Activated CD8-positive, alpha-beta T cell treated with anti-CD3 and anti-CD28 coated beads for 36 hours (primary cell): ENCODE measurements at places on chromosomes 7 and 10.

GRCh38 chr7:50653126-50653864 is 88.1 kb upstream of the DDC start:
- DNase-seq = no peak
- no peak overlapping the region for H3K27ac ChIP-seq

- no peak overlapping the region for H3K27ac ChIP-seq
- H3K36me3 ChIP-seq = no peaks in the 10 kb centered on the region
- DNase-seq = no peak
- no peak overlapping the region for H3K4me3 ChIP-seq
- H3K27me3 ChIP-seq = no peaks in the 10 kb centered on the region
Observed at GRCh38 chr7:65946904-65947303, 35.1 kb downstream of the GUSB start.

DNA sequence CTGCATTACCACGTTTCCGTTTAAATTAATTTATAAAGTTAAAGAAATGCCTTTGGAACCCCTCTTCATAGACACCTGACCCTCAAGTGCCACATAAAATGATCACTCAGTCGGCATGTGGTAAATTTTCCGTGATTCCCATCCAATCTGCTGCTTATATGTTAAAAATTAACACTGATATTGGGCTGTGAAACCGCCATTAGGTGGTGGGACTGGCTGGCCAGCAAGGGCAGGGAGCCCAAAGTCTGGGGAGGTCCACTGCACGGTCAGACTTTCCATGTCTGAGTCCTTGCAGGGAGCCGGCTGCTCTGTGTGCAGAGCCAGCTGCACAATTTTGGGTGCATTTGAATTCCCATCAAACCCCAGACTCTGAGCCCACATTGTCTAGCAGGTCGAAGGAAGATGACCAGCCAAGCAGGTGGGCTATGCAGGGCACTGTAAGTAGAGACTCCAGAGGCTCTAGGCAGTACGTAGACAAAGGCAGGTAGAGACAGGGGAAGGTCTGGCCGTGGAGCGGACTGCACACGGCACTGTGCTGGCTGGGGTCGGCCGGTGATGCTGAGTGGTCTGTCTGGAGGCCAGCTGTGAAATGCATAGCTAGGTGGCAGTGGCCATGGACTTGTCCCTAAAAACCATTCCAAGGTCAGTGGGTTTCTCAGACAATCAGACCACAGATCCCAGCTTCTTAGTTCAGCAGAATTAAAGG is 122.9 kb downstream of the SH3PXD2A start:
- DNase-seq = no peak
- H3K27ac ChIP-seq = no peak overlapping the region
- H3K27me3 ChIP-seq = no peaks in the 10 kb centered on the region
- H3K4me1 ChIP-seq = no peaks in the 10 kb centered on the region
- H3K36me3 ChIP-seq = no peaks in the 10 kb centered on the region

DNA sequence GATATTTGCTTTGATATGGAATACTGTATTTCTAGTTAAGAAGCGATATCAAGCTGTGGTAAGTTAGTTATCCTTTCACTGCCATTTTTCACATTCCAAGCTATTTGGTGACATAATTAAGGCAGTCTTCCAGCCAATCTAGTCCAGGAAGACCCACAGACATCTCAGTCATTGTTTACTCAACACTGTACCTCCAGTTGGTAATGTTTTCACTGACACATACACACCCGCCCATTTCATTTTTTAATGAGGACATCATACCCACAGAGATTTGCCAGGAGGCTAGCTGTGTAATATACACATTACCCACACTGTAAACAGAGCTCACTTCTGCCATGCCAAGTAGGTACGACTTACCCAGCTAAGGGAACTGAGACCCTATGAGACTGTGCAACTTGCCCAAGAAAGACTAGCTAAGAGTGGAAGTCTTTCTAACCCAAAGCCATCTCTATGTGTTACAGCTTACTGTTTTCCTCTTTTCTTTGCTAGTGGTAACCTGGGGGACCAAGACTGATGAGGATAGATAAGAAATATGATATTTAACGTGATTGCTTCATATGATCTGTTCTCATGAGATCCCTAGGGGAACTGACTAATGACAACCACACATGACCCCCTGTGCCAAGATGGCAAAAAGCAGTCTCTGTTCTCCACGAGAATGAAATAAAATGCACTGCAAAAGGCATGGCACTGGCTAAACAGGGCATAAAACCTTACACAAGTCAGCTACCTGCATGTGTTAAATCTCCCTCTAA is 179.0 kb downstream of the DGKI start:
- H3K4me1 ChIP-seq = peaks cover 3% of the 10 kb centered on the region
- no peak overlapping the region for H3K27ac ChIP-seq
- DNase-seq = no peak
- peaks cover 12% of the 10 kb centered on the region for H3K27me3 ChIP-seq

- no peak for DNase-seq
- H3K36me3 ChIP-seq = no peaks in the 10 kb centered on the region
- no peaks in the 10 kb centered on the region for H3K27me3 ChIP-seq
- no peak overlapping the region for H3K4me3 ChIP-seq
- H3K27ac ChIP-seq = no peak overlapping the region
- no peaks in the 10 kb centered on the region for H3K4me1 ChIP-seq
Observed at GRCh38 chr7:157818701-157819454, 482.1 kb downstream of the DNAJB6 start.

GRCh38 chr7:69932034-69932628 is 333.9 kb downstream of the AUTS2 start:
- no peak overlapping the region for H3K27ac ChIP-seq
- no peaks in the 10 kb centered on the region for H3K4me1 ChIP-seq
- no peaks in the 10 kb centered on the region for H3K36me3 ChIP-seq
- no peaks in the 10 kb centered on the region for H3K27me3 ChIP-seq
- peak; percentile 9 for DNase-seq

GRCh38 chr7:29858191-29858951 is 52.1 kb downstream of the WIPF3 start:
- no peaks in the 10 kb centered on the region for H3K36me3 ChIP-seq
- no peak overlapping the region for H3K4me3 ChIP-seq
- H3K27ac ChIP-seq = no peak overlapping the region
- peaks cover 3% of the 10 kb centered on the region for H3K27me3 ChIP-seq
- H3K4me1 ChIP-seq = no peaks in the 10 kb centered on the region
- no peak for DNase-seq

DNA sequence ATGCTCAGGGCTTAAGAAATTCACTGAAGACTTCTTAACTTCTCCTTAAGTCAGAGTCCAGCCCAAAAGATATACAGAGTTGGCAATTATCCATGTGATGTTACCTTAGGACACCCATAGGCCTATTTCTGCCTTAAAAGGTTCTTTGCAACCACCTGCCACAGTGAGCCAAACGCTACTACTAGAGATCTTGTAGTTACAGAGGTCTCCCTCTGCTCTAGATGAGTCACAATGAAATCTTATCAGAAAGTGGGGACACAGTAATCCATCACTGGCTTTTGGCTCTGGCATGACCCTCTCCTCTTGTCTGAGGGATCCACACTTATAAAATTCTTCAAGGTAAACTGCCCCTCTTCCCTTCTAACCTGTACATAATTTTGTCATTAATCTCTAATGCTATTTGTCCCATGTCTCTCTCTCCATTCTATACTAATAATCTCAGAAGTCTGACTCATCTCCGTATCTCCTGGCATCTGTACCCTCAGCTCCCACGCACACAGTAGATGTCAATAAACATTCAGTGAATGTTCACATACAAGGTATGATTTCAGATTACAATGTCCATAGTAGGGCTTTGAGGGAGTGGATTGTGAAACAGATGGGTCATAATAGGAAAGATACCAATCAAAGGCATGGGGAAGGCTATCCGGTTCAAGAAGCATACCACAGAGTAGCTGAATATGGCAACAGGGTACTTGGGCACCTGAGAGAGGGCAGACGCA is 112.1 kb downstream of the SGMS1 start:
- H3K27me3 ChIP-seq = no peaks in the 10 kb centered on the region
- no peaks in the 10 kb centered on the region for H3K36me3 ChIP-seq
- H3K27ac ChIP-seq = peak overlapping the region; percentile 47
- peak; percentile 54 for DNase-seq

DNA sequence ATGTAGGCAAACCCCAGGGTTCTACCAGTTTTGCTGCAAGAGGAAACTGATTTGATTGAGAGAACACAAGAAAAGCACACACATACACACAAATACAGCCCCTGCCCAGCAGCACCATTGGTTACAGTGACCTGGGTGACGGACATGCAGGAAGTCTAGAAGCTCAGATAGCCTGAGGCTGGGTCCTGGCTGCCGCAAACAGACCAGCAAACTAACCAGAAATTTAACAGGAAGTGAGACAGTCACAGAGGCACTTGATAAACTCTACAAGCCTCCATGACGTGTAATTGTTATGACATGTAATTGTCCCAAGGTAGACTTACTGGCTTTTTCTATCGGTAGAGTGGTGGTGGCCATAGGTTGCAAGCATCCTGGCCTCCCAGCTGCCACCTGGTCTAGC is 58.9 kb downstream of the PRKAR2B start:
- peak overlapping the region; percentile 30 for H3K27ac ChIP-seq
- H3K4me3 ChIP-seq = no peak overlapping the region

DNA sequence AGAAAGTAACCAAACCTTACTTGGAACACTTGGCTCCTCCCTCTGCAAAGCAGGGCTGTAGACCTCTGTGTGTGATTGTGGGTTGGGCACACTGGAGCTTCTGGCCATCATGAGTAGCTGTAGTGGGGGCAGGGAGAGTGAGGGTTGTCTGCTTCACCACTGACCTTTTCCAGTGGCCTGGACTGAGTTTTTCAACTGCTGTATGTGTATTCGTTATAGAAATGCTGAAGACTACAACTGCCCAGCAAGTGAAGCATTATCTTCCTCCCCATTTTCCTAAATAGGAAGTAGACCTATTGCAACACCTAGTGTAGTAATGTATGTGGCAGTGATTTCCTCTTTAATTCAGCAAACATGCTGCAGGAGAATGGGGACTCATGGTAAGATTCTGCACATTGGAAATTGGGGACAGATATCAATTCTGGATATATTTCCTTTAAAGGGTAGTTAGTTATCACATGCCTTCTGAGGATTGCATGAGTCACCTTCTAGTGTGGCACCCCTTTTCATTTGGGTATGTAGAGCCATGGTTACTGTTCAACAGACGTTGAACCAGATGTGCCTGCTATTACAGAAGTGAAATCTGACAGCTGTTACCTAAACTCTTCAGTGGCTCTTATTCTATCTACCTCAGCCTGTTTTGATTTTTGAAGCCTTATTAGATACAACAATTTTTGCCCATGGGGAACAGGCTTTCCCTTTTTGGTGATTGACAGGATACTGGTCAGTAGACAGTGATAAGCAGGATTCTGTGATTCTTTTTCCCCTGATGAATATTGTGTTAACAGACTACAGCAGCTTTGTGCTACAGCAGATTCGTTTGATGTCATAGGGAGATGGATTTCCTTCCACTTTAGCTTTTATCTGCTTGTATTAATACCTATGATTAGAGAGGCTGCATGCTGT is 130.9 kb downstream of the SND1 start:
- H3K4me1 ChIP-seq = peaks cover 19% of the 10 kb centered on the region
- H3K27ac ChIP-seq = no peak overlapping the region
- H3K36me3 ChIP-seq = peaks cover 19% of the 10 kb centered on the region
- DNase-seq = no peak

GRCh38 chr10:15363031-15363430 is 8.1 kb downstream of the FAM171A1 start:
- DNase-seq = no peak
- peaks cover 22% of the 10 kb centered on the region for H3K27me3 ChIP-seq
- H3K27ac ChIP-seq = no peak overlapping the region

GRCh38 chr7:123935436-123936381 is 10.7 kb downstream of the SPAM1 start:
- no peaks in the 10 kb centered on the region for H3K27me3 ChIP-seq
- no peak overlapping the region for H3K27ac ChIP-seq
- H3K36me3 ChIP-seq = no peaks in the 10 kb centered on the region
- H3K4me3 ChIP-seq = no peak overlapping the region
- H3K4me1 ChIP-seq = no peaks in the 10 kb centered on the region

- H3K36me3 ChIP-seq = no peaks in the 10 kb centered on the region
- no peak for DNase-seq
- no peaks in the 10 kb centered on the region for H3K4me1 ChIP-seq
- H3K27me3 ChIP-seq = no peaks in the 10 kb centered on the region
Observed at GRCh38 chr10:57395923-57396322, 871.8 kb downstream of the IPMK start.

- DNase-seq = no peak
- peaks cover 8% of the 10 kb centered on the region for H3K4me1 ChIP-seq
- peaks cover 21% of the 10 kb centered on the region for H3K36me3 ChIP-seq
Observed at GRCh38 chr10:12135631-12136030, 6.2 kb downstream of the SEC61A2 start.
